ENCODE measurements at places on chromosomes 3 and 15.

GRCh38 chr3:20422391-20422790 lies 236.4 kb upstream of the SGO1 start:
- no peak overlapping the region for H3K27ac ChIP-seq
- H3K27me3 ChIP-seq: no peaks in the 10 kb centered on the region
- H3K4me3 ChIP-seq: no peak overlapping the region
- H3K36me3 ChIP-seq: no peaks in the 10 kb centered on the region

DNA sequence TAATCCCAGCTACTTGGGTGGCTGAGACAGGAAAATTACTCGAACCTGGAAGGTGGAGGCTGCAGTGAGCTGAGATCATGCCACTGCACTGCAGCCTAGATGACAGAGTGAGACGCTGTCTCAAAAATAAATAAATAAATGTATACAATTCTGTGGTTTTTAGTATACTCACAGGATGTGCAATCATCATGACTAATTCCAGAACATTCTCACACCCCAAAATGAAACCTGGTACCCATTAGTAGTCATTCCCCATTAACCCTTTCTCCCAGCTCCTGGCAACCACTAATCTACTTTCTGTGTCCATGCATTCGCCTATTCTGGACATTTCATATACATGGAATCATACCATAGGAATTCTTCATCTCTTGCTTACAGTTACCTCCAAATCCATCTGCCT lies 44.5 kb downstream of the LRRFIP2 start:
- H3K27me3 ChIP-seq: no peaks in the 10 kb centered on the region
- DNase-seq: no peak
- no peak overlapping the region for H3K27ac ChIP-seq

DNA sequence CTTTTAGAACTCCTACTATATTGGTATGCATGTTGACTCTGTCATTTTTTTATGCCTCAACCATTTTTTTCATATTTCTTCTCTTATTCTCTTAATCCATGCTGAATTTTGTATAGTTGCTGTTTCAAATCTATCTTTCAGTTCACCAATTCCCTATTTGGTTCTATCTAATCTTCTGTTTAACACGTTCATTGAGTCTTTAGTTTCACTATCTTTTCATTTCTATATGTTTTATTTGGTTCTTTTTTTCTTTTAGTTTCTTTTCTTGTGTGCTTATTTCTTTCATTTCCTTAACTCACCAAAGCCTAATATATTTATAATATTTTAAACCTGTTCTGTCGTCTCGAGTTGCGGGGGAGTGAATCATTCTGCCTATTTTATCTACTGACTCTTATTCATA lies 8.0 kb downstream of the AQP9 start:
- no peak for DNase-seq
- no peaks in the 10 kb centered on the region for H3K4me1 ChIP-seq
- peaks cover 34% of the 10 kb centered on the region for H3K27me3 ChIP-seq
- no peaks in the 10 kb centered on the region for H3K36me3 ChIP-seq
- H3K27ac ChIP-seq: no peak overlapping the region
- no peak overlapping the region for H3K4me3 ChIP-seq

- no peaks in the 10 kb centered on the region for H3K36me3 ChIP-seq
- H3K4me3 ChIP-seq: peak within 1 kb of the TSS; percentile 91
- H3K4me1 ChIP-seq: peaks cover 39% of the 10 kb centered on the region
- H3K27me3 ChIP-seq: no peaks in the 10 kb centered on the region
- DNase-seq: peak; percentile 72
Measured at GRCh38 chr3:53045518-53046170, at the start of gene SFMBT1. SFMBT1 (minus strand) TSS chr3:53046073; CDS start chr3:52969128, 76,945 bp downstream.

DNA sequence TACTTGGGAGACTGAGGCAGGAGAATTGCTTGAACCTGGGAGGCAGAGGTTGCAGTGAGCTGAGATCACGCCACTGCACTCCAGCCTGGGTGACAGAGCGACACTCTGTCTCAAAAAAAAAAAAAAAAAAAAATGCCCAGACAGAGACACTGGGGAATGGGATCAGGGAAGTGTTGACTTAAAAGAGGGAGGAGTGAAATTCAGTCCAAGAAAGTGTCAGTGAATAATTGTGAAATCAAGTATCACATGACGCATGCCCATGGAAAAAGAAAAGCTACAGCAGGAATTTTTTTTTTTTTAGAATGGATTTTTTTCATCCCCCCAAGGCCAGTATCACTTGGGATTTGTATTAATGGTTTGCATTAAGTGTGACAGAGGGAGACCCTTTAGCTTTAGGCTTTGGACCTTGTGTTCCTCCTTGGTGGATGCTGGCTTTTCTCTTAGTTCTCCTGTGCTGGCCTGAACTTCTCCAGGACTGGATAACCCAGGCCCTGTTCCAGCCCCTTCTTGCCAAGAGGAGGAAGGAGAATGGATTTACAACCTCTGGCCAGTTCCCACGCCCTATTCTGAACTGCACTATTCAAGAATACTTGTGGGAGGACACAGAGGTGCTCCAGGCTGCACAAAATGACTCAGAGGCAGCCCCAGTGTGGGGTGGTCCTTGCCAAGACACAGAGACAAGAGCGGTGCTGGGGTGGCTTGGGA lies 36.7 kb upstream of the ZNF774 start:
- H3K27me3 ChIP-seq: no peaks in the 10 kb centered on the region
- no peak overlapping the region for H3K4me3 ChIP-seq
- H3K36me3 ChIP-seq: no peaks in the 10 kb centered on the region
- no peak for DNase-seq

DNA sequence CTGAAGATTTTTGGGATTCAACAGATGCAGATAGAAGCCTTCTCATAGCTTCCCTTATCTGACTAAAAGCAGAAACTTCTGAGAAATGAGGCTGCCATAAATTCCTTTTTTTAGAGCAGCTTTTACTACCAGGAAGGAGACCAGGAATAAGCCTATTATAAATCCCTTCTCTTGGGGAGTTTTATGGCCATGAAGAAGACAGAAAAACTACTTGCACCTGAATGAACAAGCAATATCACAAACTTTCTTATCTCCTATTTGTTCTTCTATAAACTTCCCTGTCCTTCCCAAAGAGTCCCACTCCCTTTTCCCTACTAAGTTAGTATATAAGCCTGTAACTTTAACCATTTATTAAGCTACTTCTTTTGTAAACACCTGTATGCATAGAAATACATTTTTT lies 603.1 kb downstream of the NSUN3 start:
- no peaks in the 10 kb centered on the region for H3K4me1 ChIP-seq
- no peaks in the 10 kb centered on the region for H3K27me3 ChIP-seq
- H3K36me3 ChIP-seq: no peaks in the 10 kb centered on the region
- no peak overlapping the region for H3K4me3 ChIP-seq

GRCh38 chr3:72750405-72750965 lies 97.8 kb downstream of the SHQ1 start:
- no peak overlapping the region for H3K4me3 ChIP-seq
- H3K36me3 ChIP-seq: peaks cover 27% of the 10 kb centered on the region
- no peak for DNase-seq
- peaks cover 20% of the 10 kb centered on the region for H3K4me1 ChIP-seq
- peaks cover 58% of the 10 kb centered on the region for H3K27me3 ChIP-seq

Measured in naive B cell (primary cell).